ENCODE measurements at places on chromosomes 5 and 9.

- DNase-seq = no peak
These were observed 1.6 kb downstream of the CFAP95 start for GRCh38 chr9:69822116-69822750.

DNA sequence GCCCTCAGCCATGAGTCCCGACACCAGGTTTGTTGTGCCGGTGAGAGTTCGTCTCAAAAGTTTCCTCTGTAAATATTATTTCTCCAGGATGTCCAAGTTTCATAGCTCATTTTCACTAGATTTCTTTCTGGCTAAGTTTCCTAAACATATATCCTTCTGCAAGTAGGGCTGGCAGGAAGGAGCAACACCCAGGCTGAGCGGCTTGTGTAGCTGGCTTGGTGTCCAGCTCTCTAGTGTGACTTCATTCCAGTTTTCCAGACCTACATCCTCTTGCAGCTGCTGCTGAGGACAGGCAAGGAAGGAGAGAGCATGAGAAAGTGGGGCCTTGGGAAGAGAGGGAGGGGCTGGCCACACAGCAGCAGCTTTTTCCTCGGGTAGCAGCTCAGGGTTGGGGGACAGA, 80.3 kb downstream of the FGF1 start:
- no peak for DNase-seq

DNA sequence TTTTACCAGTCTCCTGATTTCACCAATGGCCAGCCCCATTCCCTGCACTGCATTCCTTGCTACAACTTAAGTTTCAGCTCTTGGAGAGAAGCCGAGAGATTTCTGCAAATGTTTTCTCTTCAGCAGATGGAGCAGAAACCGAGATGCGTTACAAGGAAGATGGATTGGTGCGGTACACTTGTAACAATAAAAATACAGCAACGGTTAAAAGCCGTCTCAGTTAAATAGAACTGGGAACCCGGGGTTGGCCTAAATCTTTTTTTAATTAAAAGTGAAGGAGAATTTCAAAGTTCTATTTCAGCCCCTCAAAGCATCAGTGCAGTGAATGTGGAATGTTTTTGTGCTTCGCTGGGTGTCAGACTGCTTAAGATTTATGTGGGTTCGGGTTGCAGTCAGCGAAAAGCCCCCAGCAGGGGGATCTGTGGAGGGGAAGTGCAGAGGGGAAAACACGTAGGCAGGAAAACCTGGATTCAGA, 19.8 kb downstream of the BRINP1 start:
- DNase-seq = no peak

DNA sequence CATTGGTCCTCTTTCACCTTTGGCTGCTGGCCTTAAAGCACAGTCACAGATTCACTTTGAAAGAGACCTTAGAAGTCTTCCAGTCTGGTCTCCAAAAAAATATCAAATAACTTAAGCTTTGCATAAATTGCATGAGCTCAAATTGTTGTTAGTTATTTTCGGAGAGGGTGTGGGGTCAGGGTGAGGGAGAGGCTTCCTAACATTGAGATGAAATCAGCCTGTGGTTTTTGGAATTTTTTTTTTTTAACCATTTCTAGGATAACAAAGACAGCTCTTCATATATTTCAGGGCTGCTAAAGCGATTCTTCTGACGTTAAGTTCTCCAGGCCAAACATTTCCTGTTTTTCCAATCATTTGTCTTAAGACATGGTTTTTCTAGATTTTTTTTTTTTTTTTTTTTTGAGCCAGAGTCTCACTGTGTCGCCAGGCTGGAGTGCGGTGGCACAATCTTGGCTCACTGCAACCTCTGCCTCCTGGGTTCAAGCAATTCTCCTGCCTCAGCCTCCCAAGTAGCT, 4.5 kb downstream of the OCLN start:
- no peak for DNase-seq

DNA sequence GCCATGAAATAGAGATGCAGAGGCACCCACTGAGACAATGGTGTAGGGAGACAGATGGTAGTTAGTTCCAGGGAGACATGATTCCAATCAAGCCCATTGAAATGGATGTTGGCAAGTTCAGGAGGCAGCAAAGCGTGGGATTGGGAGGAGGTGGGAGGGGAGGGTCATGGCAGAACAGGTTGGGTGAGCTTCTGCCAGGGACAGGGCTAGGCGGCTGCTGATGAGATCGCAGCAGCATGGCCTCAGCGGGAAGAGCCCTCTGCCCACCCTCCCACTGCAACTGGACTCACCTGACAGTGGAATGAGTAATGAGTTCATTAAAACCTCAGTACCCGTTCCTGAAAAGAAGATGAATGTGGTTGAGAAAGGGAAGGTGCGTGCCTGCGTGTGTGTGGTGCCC, 418.2 kb downstream of the CDK5RAP2 start:
- no peak for DNase-seq

- DNase-seq = no peak
These were observed 79.3 kb downstream of the RMI1 start for GRCh38 chr9:84059936-84060335.

DNA sequence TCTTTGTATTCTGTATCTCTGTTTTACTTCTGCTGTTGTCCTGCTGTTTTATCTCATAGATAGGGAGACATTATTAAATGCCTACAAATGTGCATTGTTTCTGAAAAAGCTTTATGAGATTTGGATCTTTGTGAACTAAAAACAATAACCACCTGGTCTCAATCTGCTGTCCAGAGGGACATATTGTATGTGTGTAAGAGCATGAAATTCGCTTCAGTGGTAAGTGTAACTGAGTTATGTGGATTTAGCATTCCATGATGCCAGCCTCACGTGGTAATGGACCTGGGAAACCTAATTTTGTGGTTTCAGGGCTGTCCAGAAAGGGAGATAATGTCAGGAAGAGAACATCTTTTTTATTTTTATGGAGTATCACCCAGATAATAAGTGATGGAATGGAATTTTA, 119.3 kb downstream of the GDNF start:
- no peak for DNase-seq

GRCh38 chr5:163434401-163434866, 3.0 kb upstream of the CCNG1 start:
- no peak for DNase-seq

- no peak for DNase-seq
These were observed 6.6 kb downstream of the ITK start for GRCh38 chr5:157187046-157187754.

DNA sequence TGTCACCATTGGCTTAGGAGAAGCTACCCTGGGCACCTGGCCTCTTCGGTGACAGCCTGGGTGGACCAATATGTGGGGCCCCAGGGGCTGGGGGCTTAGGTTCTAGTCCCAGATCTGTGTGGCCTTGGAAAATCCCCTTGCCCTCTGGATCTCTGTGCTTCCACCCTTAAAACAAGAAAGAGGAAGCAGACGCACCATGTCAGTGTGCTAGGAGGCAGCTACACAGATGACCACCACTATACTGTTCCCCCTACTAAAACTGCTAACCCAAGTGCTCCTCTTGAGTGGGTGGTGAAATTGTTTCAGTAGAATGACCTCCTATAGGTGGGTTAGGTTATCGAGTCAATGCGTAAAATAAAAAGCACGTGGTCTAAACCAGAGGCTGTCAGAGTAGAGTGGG, 31.0 kb downstream of the AFAP1L1 start:
- no peak for DNase-seq

- no peak for DNase-seq
These were observed 13.7 kb downstream of the DOCK2 start for GRCh38 chr5:169650701-169651331.

GRCh38 chr9:137439158-137439714, 1.9 kb downstream of the ENTPD8 start:
- no peak for DNase-seq

DNA sequence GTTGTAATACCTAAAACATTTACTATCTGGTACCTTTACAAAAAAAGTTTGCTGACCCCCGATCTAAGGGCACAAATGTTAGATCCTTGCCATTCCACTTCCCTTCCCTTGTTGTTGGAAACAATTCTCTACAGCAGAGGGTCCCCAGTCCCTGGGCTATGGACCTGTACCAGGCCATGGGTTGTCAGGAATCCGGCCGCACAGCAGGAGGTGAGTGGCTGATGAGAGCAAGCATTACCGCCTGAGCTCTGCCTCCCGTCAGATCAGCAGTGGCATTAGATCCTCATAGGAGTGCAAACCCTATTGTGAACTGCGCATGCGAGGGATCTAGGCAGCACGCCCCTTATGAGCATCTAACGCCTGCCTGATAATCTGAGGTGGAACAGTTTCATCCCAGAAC, 248.5 kb downstream of the AP3B1 start:
- no peak for DNase-seq

DNA sequence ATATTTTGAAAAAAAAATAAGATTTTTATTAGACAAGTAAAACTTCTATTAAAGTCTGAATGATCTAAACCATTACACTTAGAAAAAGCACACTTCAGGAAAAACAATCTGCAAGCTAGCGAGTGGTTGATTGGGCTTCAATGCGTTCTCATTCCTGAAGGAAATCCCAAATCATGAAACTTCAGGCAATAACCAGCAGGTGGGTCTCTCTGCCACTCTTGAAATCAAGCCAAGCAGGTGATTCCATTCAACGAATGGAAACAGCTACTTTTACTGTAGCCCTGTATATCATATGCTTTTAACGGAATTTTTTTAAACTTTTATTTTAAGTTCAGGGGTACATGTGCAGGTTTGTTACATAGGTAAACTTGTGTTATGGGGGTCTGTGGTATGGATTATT, 234.5 kb upstream of the TRPM3 start:
- DNase-seq = no peak
